ENCODE measurements at places on chromosomes 13 and 19.

DNA sequence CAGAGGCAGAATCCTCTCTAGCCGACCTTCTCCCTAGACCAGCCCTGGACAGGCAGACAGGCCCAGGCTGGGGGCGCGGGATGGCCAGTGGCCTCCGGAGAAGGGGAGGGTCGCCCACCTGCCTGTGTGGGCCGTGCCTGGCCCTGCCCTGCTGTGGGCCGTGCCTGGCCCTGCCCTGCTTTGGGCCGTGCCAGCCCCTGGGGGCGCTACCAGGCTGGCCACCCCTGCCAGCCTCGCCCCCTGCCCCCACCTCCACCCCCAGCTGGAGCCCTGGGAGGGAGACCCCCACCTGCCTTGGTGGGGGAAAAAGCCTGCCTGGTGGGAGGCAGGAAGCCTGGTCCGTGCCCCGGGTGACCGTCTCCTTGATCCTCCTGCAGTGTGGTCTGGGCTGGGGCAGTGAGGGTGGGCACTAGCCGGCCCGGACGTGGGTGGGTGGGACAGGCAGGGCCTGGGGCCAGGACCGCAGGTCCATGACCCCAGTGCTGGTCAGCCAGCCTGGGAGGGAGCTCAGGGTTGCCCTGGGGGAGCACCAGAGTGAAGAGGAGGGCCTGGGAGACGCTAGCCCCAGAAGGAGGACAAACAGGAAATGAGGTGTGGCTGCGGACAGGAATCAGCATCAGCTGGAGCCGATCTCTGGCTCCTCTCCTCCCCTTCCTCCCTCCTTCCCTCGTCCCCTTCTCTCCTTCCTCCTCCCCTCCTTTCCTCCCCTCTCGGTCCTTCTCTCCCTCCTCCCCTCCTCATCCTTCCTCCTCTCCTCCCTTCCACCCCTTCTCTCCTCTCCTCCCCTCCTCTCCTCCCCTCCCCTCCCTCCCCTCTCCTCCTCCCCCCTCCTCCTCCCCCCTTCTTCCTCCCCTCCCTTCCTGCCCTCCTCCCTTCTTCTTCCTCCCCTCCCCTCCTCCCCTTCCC, 5.1 kb upstream of the MKNK2 start:
- DNase-seq = peak; percentile 54

- no peak for DNase-seq
Observed at GRCh38 chr19:10601999-10602329, 14.9 kb upstream of the AP1M2 start.

DNA sequence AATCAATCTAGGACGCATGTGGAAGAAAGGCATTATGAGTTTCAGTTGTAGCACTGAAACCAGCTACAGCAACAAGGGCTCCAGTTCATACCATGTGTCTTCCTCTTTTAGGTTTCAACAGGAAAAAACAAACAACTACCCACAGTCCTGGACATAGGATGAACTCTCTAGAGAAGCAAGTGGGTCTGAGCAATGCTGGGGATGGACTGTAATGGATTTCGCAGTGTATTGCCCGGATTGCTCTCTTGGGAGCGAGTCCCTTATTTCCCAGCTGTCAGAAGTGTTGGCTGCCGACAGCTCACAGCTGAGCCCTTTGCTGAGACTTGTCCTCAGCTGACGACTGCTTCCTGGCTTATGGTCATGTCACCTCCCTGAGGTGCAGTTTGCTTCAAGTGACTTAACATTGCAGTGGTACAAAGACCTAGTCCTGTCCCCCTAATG, 12.1 kb upstream of the MYCBP2 start:
- DNase-seq = no peak

DNA sequence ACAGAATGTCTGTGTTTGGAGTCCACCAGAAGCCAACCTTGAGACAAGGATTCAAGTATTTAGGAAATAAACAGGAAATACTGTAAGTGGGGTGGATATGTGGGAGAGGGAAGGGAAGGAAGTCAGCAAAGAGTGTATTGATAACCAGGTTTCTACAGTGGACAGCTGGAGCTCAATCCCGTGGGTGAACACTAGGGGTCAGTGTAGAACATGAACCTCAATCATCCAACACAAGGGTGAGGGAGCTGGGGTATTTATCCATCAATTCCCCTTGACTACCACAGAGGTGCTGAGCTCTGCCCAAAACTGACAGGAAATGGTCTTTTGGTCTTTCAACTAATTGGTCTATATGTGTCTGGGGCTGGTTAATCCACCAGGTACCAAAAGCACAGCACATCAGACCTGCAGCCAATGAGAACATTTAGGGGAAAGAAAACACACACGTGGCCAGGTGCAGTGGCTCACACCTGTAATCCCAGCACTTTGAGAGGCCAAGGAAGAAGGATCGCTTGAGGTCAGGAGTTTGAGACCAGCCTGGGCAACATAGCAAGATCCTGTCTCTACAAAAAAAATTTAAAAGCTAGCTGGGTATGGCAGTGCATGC, 5.6 kb upstream of the SYDE1 start:
- peak; percentile 31 for DNase-seq

- peak; percentile 95 for DNase-seq
Observed at GRCh38 chr19:14381689-14382474, 638 bp downstream of the ADGRE5 start.

GRCh38 chr19:50721441-50722137, 1.6 kb upstream of the CLEC11A start:
- no peak for DNase-seq

GRCh38 chr13:41049480-41050440, 11.5 kb upstream of the WBP4 start:
- no peak for DNase-seq

- DNase-seq = no peak
Observed at GRCh38 chr13:30247406-30247805, 59.9 kb downstream of the KATNAL1 start.

DNA sequence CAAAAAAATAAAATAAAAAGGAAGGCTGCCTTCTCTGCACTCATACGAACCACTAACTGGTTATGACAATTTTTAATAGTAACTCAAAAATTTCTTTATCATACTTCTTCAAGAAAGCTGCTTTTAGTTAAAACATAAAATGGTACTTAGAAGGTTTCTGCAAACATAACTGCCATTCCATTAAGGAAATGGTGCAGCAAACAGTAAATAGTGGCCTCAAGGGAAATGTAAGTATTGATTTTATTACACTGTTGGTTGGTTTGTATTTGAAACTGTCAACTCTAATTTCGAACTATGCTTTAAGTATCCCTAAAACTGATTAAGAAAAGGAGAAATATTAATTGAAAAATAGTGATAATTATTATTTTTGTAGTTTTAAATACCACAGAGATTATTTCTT, 278.0 kb downstream of the DACH1 start:
- DNase-seq = no peak

DNA sequence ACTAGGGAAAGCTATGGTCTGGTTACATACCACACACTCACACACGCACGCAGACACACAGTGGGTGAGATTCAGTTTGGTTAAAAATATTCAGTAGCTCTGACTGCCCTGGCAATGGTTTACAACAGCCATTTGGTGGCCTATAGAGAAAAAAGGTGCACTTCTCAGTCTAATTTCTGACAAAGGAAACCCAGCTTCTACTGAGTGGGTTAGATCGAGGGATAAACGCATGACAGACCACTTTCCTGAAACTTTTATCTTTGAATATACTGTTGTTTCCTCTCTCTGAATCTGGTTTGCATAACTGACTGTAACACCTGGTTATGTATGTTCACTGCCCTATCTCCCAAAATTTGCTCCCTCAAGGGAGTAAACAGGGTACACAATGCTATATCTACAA, 2.5 kb downstream of the LIG4 start:
- no peak for DNase-seq

DNA sequence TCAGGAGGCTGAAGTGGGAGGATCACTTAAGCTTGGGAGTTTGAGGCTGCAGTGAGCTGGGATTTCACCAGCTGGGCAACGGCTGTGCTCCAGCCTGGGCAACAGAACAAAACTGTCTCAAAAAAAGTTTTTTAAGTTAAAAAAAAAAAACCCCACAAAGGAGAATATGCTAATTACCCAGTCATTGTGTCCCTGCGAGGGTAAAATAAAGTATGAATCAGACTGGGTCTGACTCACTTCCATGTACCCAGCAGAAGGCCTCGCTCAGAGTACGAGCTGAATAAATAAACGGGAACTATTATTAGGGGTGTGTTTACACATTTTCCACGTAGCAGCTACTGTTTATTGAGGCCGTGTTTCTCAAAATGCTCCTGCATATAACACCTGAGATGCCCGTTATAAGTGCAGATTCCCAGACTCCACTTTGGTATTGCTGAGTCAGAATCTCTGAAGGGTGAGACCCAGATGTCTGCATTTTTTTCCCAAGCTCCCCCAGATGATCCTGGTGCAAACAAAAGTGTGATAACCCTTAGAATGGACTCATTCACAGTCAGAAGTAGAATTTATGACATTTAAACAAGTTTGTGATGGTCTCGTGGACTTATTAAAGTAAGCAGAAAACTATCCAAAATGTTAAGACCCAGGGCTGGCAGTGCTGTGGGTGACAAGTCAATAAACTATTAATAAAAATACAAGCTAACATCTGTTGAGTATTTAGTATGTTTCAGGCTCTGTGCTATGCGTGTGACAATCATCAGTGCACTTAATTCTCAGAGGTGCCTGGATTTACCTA, 28.2 kb downstream of the KCNC3 start:
- DNase-seq = no peak
